ENCODE measurements at places on chromosomes 1 and 21. TPM values are rescaled to one million over a fixed set of nuclear protein-coding genes. Genes with fewer than 3 reads are reported as not detected.

Gene BSND
- total RNA-seq: not detected

GRCh38 chr1:160071289-160071688, 1.3 kb upstream of the KCNJ10 start:
- no peak for DNase-seq

GRCh38 chr1:179554427-179554826, 21.3 kb downstream of the NPHS2 start:
- no peak for DNase-seq

Gene MPL
- total RNA-seq: not detected

- no peak for DNase-seq
Observed at GRCh38 chr1:171663854-171664575, 11.5 kb upstream of the MYOC start.

GRCh38 chr1:42767510-42768000, 506 bp downstream of the C1orf50 start:
- DNase-seq: no peak

Gene CORT
- 0.26 TPM for total RNA-seq

DNA sequence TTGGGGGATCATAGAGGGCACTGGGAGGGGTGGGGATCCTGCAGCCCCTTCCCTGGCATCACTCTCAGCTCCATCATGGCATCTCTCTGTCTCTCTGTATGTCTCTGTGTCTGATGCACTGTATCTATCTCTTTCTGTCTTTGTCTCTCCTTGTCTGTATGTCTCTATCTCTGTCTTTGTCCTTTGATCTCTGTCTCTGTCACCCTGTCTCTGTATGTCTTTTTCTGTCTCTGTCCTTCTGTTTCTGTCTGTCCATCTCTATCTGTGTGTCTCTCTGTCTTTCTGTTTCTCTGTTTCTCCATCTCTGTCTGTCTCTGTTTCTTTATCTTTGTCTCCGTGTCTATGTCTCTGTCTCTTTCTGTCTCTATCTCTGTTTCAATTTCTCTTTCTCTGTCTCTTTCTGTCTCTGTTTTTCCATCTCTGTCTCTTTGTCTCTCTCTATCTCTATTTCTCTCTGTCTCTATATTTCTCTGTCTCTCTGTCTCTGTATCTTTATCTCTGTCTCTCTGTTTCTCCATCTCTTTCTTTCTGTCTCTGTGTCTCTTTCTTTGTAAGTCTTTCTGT, 56.4 kb downstream of the TRIM11 start:
- DNase-seq: no peak

Gene THEMIS2
- total RNA-seq: 7.3 TPM

Gene TAL1
- total RNA-seq: 4.2 TPM

DNA sequence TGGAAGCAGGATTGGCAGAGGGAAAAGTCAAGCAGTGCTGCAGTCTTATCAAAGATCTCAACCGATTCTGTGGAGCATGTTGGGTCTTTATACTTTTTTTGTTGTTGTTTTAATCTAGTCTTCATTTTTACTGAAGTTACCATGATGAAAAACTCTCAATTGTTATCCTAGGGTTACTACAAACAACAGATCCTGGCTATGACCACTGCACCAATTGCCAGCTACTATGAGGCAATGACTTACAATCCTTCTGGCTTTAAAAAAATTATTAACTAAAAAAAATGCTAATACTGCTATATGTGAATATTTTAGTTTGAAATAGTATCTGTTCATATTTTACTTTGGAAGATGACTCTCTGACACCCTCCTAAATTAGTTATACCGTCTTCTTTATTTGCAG, 145.9 kb downstream of the CNIH3 start:
- DNase-seq: no peak

Gene UTS2
- total RNA-seq: 0.16 TPM

Gene OR2L3
- total RNA-seq: not detected

Gene DUSP10
- total RNA-seq: 15.6 TPM

GRCh38 chr1:209839875-209840546, 12.2 kb downstream of the UTP25 start:
- DNase-seq: no peak

DNA sequence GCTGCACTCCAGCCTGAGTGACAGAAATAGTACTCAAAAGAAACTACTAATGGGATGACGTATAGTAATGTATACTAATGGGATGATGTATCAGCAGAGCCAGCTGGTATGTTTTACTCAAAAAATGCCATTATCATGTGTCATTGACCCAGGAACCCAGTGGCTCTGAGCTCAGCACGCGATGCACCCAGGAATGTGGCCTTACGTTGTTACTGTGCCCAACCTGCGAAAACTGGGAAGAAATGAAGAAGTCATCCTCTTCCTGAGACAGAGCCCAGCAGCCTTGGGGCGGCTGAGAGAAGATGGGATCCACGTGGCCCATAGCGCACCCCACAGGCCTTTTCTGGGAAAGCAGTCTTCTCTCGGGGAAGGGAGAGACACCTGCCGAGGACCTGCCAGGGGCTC, 8.8 kb downstream of the UBE2J2 start:
- no peak for DNase-seq

- no peak for DNase-seq
Observed at GRCh38 chr21:41861987-41862386, 17.2 kb downstream of the PRDM15 start.

GRCh38 chr1:180343921-180344769, 114.1 kb downstream of the LHX4 start:
- no peak for DNase-seq

Gene GSTM5
- 18.2 TPM for total RNA-seq

DNA sequence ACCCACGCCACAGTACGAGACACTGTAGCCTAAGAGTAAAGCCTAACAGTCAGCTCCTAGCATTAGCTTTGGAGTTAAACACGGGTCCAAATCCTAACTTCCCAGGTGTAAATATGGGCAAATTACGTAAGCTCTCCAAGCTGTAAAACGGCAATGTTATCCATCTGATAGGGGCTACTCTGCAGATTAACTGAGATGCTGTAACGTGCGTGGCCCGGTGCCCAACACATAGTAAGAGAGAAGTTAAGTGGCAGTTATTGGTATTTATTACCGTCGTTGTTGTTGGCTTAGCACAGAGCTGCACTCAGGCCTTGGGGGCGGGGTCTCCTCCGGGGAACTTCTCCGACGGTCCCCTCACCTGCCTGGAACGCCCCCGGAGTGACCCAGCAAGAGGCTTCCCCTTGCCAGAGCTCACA, 457 bp downstream of the TRAPPC3 start:
- DNase-seq: no peak

Gene KRTAP7-1
- total RNA-seq: not detected

Gene CA6
- total RNA-seq: not detected

- no peak for DNase-seq
Observed at GRCh38 chr1:173445164-173445563, 32.0 kb upstream of the PRDX6 start.

- no peak for DNase-seq
Observed at GRCh38 chr1:75124510-75124909, 9.7 kb upstream of the LHX8 start.

Gene CD1E
- 0.69 TPM for total RNA-seq

- no peak for DNase-seq
Observed at GRCh38 chr1:74534241-74534640, 21.8 kb upstream of the LRRC53 start.

Gene RIMS3
- 3.1 TPM for total RNA-seq

DNA sequence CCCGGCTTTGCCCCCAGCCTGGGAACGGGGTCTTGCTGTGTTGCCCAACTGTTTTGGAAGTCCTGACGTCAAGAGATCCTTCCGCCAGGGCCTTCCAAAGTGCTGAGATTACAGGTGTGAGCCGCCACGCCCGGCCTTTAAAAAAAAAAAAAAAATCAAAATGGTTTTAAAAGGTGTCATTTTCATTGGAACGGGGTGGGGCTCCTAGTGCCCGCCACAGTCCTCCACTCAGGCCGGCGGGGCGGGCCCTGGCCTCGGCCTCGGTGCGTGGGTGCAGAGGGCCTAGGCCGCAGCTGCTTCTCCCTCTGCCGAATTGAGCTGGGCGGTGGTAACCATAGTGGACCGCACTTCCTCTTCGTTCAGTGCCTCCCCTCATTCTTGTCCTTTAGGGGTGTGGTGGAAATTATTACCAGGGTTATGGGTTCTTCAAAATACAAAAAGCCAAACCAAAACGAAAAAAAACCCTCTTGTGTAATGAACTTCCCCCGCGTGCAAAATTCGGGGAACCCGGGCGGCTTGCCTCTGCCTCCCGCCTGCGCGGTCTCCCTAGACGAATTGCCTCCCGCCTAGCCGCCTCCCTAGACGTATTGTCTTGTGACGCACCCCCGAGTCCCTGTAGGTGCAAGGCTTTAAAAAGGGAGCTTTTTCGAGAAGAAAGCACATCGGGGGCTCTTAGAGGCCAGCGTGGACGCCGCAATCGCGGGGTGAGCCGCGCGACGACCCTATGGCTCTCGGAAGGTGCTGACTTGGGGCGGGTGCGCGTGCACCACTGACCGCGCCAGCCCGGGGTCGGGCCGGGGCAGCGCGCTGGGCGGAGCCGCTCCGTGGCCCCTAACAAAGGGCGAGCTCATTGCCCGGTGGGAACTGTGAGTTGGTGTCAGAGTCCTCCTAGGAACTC, 10.5 kb upstream of the SPEN start:
- DNase-seq: no peak

Gene PADI2
- 5.6 TPM for total RNA-seq

DNA sequence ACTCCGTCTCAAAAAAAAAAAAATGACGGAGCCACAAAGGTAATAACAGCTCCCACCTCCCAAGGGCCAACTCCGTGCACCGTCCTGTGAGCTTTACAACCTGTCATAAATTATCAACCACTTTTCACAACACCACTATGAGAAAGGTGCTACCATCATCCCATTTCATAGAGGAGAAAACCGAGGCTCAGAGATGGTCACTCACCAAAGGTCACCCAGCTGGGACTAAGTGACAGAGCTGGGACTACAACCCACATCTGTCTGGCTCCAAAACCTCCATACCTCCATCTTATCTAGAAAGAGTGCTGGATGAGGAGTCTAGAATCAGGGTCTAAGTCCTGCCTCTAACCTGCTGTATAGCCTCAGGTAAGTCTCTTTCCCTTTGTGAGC, 43.6 kb upstream of the ECE1 start:
- DNase-seq: no peak

Gene DHCR24
- 22.6 TPM for total RNA-seq

GRCh38 chr21:46454142-46454541, 4.5 kb upstream of the DIP2A start:
- no peak for DNase-seq

GRCh38 chr1:169745015-169745861, 11.4 kb upstream of the SELE start:
- no peak for DNase-seq

DNA sequence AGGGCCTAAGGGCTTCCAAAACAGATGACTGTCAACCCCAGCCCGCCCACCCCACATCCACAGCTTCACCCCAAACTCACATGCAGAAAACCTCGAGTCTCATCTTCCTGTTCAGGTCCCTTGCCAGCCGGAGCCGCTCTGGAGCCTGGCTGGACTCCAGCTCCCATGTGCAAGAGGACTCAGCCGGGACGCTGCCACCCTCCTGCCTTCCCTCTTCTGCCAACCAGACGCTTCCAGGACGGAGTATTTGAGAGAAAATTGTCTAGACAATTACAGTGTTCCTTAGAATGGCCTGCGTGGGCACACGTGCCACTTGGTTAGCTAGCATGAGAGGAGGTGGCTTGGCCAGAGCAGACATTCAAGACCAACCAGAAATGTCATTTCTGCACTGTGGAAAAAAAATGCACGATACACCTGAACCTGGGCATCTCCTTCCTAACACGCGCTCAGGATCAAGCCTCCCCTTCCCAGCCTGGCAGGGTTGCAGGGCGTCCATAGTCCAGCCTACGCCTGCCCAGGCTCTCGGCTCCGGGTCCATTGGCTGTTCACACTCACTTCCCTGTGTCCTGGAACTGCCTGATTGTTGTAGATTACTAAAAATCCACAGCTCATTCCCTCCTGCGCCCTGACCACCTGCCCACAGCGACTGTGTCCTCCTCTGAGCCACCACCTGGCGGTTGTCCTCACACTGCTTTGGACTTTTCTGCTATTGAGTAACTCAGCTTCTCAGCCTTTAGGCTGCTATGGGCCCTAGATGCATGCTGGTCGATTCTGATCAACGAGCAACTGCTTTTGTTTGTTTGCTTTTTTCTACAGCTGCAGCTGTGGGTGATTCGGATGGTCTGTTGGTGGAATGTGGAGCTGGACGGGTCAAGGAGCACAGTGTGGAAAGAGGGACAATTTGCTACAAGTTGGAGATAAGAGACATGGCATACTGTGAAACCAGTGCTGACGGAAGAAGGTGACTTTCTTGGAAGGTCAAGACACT, at the start of gene CLDN14:
TSS of gene CLDN14 (minus strand) at position 708 of the 988 bp plus-strand sequence. CDS start 18,427 bp downstream, outside the sequence.
- no peak for DNase-seq

- no peak for DNase-seq
Observed at GRCh38 chr1:56803561-56804156, 15.5 kb downstream of the FYB2 start.

Gene LCE1D
- not detected for total RNA-seq

DNA sequence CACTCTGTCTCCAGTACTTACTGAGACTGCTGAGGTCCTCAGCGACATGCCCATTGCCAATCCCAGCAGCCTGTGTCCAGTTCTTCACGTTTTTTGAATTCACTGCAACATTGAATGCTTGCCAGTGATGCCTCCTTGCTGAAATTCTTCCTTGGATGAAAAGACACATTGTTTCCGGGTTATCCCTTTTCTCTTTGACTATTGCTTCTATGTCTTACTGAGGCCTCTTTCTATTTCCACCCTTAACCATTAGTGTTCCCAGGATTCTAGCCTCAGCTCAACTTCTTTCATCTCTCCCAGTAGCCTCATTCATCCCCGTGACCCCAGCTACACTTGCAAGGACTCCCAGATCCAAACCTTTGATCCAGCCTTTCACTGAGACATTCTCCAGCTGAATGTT, 46.5 kb upstream of the KIF26B start:
- no peak for DNase-seq

- no peak for DNase-seq
Observed at GRCh38 chr1:227068883-227069282, 128.8 kb downstream of the COQ8A start.

GRCh38 chr1:109595531-109595930, 23.9 kb downstream of the GNAT2 start:
- no peak for DNase-seq

GRCh38 chr1:56934430-56935060, 31.3 kb downstream of the C8B start:
- no peak for DNase-seq

GRCh38 chr1:199151634-199152425, 513.0 kb downstream of the PTPRC start:
- DNase-seq: no peak

DNA sequence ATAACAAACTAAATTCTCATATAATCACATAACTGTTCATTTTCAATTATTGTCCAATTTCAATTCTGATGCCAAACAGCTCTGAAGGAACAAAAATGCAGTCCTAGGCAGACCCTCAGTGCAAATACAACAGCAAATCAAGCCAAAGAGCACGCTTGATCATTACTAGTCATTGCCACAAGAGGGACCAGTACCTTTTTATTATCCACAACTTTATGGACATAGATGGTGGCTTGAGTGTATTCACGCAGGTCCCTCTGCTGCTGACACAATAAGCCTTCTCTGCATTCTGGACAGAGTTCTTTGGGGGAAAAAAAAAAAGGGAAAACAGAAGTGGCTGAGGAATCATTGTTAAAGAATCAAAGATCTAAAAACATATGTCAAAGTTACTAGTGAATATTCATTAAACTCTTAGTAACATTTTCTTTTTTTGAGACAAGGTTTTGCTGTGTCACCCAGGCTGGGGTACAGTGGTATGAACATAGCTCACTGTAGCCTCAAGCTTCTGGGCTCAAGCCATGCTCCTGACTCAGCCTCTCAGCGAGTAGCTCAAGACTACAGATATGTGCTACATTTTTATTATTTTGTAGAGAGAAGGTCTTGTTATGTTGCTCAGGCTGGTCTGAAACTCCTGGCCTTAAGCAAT, 34.3 kb upstream of the RAP1GAP start:
- DNase-seq: no peak

Measured in urinary bladder (tissue), 4 donors.